ENCODE measurements at places on chromosomes 12 and 14.

DNA sequence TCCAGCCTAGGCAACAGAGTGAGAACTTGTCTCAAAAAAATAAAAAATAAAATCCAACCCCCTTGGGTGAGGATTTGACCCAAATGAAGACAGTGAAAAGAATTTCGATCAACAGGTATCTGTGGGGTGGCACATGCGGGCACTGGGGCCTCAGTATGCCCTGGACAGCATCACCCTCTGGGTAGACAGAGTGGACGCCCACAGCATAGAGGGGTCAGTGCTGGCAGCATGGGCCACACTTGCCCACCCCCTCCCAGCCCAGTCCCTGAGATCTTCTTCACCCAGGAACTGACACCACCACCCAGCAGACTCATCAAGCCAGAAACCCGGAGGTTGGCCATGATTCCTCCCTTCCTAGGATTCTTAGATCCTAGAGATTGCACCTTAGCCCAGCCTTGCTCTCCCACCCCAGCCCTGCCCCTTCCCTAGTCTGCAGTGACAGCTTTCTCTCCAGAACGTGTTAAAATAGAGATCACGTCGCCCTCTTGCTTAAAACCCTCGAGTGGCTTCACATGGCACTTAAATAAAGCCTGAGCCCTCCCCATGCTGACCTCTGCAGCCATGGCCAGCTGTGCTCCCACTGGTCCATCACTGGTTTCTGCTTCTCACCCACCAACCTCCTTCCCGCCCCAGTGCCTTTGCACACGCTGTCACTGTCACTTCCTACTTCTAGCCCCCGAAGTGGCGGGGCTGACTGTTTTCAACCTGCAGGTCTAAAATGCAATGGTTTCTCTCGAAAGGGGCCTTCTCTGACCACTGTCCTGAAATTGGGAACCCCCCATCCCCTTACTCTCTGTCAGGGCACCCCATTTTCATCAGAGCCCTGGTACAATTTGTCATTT, 26.2 kb upstream of the DYNC1H1 start:
- no peak for DNase-seq

DNA sequence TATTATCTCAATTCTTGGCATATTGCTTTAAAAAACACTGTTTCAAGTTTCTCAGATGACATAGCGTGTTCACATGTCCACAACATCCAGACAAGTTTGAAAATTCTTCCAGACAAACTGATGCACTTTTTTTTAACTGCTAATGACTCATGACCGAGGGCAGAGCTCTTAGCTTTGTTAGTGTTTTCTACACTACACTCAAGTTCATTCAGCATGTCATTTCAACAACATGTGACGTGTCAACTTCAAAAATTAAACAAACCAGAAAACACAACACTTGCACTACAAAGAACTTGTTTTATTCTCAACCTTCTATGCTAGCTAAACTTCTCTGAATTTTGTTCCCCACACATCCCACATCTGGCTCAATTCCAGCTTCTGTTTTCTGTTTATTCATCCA, 1186.3 kb upstream of the FLRT2 start:
- DNase-seq: no peak

DNA sequence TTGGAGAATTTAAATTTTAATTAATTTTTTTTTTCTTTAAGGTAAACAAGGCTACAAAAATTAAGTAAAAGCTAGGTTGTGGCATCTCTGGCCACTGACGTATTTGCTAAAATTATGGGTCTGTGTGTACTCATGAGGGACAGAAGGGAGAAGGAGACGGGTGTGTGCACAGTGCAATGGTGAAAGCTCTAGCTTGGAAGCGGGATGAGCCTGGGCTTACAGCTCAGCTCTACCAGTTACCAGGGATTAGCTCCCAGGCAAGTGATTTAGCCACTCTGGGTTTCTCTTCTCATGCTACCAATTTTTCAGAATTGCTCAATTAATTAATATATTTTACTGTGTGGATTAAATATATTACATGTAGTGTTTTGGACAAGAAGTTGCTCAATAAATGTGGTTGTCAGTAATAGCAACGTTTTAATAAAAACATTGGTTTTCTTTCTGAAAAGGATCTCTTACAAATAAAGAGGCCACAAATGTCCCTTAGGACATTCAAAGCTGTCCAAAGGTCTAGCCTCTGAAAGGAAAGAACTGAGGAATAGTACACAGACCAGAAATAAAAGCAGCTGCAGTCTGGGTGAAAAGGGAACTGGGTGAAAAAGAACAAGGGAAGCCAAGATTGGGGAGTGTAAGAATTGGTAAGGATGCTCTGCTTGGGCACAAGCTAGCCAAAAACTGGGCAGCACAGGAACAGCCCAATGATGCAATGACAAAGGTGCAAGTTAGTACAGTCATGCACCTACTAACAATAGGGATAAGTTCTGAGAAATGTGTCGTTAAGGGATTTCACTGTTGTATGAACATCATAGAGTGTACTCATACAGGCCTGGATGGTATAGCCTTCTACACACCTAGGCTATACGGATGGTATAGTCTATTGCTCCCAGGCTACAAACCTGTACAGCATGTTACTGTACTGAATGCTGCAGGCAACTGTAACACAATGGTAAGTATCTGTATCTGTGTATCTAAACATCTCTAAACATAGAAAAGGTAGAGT, 61.7 kb downstream of the FERMT2 start:
- no peak for DNase-seq

DNA sequence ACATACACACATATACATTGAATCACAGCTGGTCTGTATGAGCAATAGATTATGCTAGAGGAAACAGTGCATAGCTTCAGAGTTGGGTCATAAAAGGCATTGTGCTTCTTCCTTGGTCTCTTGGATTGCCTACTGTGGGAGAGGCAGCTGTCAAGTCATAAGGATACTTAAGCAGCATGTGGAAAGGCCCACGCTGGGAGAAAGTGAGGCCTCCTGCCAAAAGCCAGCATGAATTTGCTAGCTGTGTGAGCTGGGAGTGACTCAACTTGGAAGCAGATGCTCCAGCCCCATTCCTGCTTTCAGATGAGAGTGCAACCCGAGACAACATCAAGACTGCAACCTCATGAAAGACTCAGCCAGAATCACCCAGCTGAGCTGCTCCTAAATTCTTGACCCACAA, 311.9 kb upstream of the TBX3 start:
- DNase-seq: no peak

- DNase-seq: peak; percentile 17
Measured at GRCh38 chr12:117875744-117876435, 92.9 kb downstream of the KSR2 start.

GRCh38 chr12:133235401-133236112, at the start of gene ANHX:
TSS of gene ANHX (minus strand) at chr12:133235877. CDS start at chr12:133234356, 1,521 bp downstream.
- DNase-seq: no peak

DNA sequence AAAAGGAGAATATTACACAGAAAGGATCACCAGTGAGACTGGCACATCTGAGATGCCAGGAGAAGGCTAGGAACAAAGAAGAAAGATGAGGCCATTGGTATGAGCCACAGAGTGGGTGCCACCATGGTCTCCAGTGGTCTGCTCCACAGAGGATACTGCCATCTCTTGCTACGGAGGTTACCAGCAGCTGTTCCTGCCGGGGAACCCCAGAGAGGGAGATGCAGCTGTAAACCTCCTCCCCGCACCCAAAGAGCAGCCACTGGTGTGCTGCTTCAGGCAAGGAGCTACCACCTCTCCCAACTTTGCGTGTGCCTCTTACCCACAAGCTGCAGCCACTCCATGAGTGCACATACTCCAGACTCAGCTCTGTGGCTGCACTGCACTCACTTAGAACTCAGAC, 201.5 kb upstream of the RTL1 start:
- no peak for DNase-seq

DNA sequence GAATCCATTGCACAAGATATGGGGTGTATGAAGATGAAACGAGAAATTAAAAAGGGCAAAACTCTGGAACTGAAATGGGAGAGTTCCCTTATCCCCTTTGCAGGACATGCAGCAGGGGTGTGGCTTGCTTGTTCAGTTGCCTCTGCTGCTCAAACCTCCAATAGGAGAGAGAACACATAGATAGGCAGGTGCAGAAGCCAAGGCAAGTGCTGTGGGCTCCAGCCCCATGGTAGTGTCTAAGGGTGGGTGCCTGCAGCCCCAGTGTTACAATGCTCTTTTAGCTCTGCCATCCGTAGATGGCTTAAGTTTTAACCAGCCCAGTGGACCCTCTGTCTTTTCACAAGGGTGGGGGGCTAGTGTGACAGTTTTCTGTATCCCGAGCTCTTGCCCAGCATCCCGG, 69.7 kb downstream of the CMAS start:
- no peak for DNase-seq

DNA sequence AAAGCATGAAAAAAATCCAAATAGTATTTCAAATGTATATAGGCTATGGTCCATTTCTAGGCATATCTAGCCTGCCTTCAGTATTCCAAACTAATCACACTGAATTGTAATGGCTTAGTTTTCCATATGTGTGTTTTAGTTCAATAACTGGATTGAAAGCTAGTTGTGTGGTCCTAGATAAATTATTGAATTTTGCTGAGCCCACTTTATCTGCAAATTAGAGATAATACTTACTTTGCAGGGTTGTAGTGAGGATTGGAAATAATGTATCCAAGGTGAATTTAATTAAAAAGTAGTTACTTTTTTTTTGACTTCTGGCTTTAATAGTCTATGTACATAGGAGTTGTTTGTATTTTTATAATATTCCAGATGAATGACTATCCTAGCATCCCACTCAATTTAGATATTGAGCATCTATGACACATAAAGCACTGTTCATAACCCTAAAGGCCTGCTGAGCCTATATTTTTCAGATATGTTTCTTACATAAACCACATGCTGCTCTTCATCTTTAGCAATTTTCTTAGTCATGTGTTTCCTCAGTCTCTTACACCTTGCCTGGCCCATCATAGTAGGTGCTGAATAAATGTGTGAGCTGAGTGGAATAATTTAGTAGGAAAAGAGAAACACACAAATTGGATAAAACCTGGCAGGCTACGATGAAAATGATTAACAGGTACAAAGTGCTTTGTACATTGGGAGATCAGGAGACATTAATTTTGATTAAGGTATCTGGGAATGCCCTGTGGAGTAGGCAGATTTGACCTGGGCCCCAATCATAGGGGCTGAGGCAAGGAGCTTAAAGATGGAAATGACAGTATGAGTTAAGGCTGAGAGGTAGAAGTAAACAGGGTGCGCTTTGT, 1.1 kb upstream of the ATP23 start:
- no peak for DNase-seq

DNA sequence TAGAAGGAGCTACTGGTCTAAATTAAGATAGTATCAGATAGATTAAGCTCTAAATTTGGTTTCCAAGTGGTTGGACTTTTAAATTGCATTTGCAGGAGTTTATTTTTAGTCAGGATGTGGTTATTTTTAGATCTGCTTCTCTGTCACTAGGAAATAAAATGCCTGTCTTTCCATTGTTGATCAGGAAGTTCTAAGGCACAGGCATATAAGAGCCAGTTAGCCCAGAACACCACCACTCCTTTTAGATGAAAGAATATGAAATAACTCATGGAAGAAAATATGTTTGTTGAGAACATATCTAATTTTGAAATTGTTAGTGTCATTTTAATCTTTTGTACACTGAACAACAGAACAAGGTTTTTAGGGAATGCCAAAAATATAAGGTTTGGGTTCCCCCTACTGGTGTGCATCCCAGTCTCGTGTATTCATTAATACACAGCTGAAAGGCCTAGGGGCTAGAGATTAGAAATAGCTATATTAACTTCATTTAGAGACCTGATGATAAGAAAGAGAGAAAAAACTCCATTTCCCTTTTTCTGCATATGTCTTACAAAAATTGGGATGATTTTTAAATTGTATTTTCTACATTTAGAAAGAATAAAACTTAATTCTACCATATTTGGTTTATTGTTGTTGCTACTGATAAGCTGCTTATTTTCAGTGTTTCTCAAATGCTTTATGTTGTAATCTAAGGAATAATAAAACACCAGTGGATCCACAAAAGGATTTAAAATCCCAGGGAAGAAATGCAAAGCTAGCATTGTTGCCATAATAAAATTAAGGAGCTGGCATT, 67.2 kb downstream of the RIC8B start:
- DNase-seq: no peak

- DNase-seq: no peak
Measured at GRCh38 chr12:3294481-3294911, 196.5 kb upstream of the PRMT8 start.

GRCh38 chr14:35883677-35884293, 57.6 kb downstream of the BRMS1L start:
- DNase-seq: peak; percentile 2

- DNase-seq: no peak
Measured at GRCh38 chr14:59254146-59254910, 65.9 kb downstream of the DAAM1 start.

DNA sequence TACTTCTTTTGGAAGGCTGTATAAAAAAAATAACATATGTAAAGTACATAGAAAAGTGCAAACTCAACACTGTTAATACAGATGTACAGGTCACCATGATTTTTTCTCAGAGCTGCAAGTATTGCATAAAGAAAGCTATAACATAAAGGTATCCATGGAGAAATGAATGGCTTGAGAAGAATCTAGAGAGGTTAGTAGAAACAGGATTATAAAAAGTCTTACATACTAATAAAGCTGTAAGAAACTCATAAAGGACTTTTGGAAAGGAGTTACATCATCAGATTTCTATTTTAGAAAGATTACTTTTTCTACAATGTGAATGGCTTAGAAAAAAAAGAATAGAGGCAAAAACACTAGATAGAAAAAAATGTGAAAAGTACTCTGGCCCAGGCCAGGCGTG, 46.4 kb downstream of the R3HDM2 start:
- DNase-seq: no peak

- no peak for DNase-seq
Measured at GRCh38 chr12:120370343-120371243, 1.6 kb upstream of the MSI1 start.

DNA sequence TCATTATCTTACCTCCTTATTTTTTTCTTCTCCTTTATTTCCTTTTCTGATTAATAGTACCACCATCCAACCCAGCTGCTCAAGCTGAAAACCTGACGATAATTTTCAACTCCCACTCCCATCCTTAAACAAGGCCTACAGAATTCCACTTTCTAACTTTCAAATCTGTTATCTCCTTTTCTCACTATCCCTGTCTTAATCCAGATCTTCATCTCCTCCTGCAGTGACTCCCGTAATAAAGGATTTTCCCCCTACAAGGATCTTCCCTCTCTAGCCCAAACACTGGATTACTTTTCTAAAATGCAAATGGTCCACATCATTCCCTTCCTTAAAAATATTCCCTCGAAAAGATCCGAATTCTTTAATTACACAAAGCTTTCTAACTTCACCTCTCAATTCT, 1.5 kb downstream of the TRAPPC6B start:
- DNase-seq: no peak

DNA sequence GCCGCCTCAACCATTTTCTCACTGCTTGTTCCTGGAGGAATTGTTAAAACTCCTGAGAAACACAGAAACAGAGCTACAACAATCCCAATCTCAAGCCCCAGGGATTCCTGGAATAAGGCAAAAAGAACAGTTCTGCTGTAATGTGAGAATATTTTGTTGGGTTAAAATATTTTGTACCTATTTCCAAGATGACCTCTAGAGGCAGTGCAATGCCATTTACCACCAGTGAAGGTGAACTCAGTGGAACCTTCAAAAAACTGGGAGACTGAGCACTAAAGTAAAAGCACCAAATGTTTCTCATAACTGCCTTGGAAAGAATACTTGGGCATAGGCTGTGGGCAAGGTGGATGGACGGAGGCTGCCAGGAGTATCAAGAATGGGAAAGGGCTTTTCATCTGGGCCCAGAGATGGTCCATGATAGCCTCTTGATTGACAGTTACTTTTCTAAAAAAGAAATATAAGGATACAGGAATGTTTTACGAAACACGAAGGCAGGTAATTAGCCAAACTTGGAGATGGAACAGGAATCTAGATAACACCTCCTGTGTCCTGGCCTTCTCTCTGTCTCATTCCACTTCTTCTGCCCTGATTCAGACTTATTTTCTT, 334.0 kb upstream of the FLRT2 start:
- no peak for DNase-seq
